Type B pancreatic cell (in vitro differentiated cells): ENCODE measurements at places on chromosomes 11 and 22. TPM values are rescaled to one million over a fixed set of nuclear protein-coding genes. Genes with fewer than 3 reads are reported as not detected.
A peak's percentile ranks its signal among the peaks of the same experiment; 100 is the strongest.

The CHST1 gene
- 4.5 and 9.2 TPM in 2 replicates for total RNA-seq

GRCh38 chr11:109432105-109432504, 10.1 kb downstream of the C11orf87 start:
- DNase-seq: no peak

GRCh38 chr11:36684840-36685801, 87.1 kb upstream of the RAG2 start:
- no peak for DNase-seq

- DNase-seq: no peak
Measured at GRCh38 chr22:28034145-28034759, 115.2 kb upstream of the PITPNB start.

GRCh38 chr11:129117595-129118350, 74.4 kb downstream of the ARHGAP32 start:
- DNase-seq: no peak

- DNase-seq: no peak
Measured at GRCh38 chr11:69649576-69649900, 8.6 kb downstream of the CCND1 start.

GRCh38 chr11:45802531-45803317, 2.2 kb upstream of the SLC35C1 start:
- DNase-seq: no peak

- DNase-seq: no peak
Measured at GRCh38 chr11:112871909-112872500, 89.2 kb upstream of the NCAM1 start.

DNA sequence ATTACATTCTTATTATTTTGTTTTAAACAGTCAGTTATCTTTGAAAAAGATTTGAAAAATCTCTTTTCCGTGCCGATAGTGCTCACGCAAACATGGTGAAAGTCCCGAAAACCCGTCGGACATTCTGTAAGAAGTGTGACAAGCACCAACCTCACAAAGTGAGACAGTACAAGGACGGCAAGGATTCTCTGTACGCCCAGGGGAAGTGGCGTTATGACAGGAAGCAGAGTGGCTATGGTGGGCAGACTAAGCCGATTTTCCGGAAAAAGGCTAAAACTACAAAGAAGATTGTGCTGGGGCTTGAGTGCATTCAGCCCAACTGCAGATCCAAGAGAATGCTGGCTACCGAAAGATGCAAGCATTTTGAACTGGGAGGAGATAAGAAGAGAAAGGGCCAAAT, 28.7 kb upstream of the CTSD start:
- DNase-seq: no peak

GRCh38 chr22:42863349-42863961, 6.4 kb upstream of the ARFGAP3 start:
- no peak for DNase-seq

GRCh38 chr22:17098379-17098819, 13.6 kb downstream of the IL17RA start:
- no peak for DNase-seq

- DNase-seq: peak; percentile 62
Measured at GRCh38 chr22:49270595-49271368, 556.9 kb downstream of the BRD1 start.

GRCh38 chr11:31958076-31958735, 132.7 kb upstream of the RCN1 start:
- DNase-seq: peak; percentile 76
